NCI-H524 (cell line): ENCODE measurements at places on chromosomes 12 and 14.

- DNase-seq: no peak
Measured at GRCh38 chr12:1527789-1528188, 66.6 kb downstream of the FBXL14 start.

GRCh38 chr14:20421267-20421666 is 8.0 kb upstream of the TEP1 start:
- no peak for DNase-seq

- DNase-seq: peak; percentile 43
Measured at GRCh38 chr12:22529281-22530060, 14.9 kb downstream of the C2CD5 start.

DNA sequence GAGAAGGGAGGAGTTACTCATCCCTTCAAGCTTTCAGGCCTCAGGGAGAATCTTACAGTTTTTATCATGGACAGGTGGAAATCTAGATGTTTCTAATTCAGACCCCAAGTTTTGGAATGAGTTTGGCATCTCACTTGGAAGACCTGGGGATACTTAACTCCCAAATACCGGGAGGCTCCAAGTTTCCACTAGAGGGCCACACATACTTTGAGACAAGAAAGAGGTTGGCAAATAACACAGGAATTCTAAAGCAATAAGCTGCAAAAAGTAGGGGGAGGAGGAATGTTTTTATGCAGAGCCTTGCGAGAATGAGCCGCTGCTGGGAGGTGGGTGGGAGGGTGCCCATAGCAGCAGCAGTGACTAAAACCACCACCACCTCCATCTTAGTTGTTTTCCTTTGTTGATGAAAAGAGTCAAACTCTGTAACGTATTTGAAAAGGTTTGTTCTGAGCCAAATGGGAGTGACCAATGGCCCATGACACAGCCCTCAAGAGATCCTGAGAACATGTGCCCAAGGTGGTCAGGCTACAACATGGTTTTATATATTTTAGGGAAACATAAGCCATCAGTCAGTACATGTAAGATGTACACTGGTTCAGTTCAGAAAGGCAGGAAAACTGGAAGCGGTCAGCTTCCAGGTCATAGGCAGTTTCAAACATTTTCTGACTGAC is 34.2 kb upstream of the RNASE1 start:
- no peak for DNase-seq

GRCh38 chr14:58091883-58092630 is 60.0 kb downstream of the ARMH4 start:
- DNase-seq: no peak

- DNase-seq: peak; percentile 22
Measured at GRCh38 chr12:122846622-122847515, 11.6 kb downstream of the HIP1R start.

GRCh38 chr12:23049180-23049579 is 424.2 kb downstream of the ETNK1 start:
- no peak for DNase-seq

DNA sequence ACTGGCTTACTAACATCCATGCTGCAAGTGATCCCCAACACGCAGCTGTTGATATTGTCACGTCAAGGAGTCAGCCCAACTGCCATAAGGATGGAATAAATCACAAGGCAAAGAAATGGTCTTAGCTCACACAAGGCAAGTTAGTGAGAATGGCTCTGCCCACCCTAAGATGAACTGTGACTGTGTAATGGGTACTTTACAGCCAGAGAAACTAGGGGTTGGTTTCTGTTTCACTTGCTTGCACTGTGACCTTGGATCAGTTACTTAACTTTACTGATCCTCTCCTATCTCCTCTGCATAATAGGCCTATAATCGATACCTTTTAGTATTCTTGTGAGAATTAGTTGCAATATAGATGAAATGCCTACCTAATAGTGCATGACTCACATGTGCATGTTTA is 52.2 kb upstream of the ANO2 start:
- no peak for DNase-seq

GRCh38 chr12:95220190-95220589 is 2.6 kb downstream of the VEZT start:
- no peak for DNase-seq

GRCh38 chr12:118526255-118527095 is 150.1 kb downstream of the SUDS3 start:
- no peak for DNase-seq

DNA sequence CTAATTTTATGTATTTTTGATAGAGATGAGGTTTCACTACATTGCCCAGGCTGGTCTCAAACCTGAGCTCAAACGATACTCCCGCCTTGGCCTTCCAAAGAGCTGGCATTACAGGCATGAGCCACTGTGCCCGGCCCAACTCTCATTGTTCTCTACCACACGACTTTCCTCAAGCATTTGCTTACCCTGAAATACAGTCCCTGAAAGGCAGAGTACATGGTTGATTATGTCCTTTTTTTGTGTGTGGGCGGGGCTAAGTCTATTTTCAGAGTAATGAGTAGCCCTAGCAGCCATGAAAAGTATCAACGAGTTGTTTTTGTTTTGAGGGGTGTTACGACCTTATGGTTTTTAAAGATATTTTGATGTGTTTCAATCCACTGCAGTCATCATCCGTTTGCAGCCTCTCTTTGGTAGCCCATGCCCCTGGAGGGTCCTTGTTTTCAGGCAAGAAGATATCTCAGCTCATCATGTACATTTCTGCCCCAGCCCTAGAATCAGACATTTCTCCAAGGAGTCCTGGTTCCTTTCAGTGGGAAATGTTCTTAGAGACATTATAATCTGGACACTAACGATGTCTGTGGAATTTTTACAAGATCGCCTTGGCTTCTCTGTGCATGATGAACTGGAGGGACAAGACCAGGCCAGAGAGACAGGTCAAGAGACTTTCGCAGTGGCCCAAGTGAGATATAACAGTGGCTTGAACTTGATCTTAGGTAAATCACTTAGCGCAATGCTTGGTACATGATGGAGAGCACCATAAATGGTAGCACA is 8.7 kb downstream of the ACACB start:
- DNase-seq: no peak

- DNase-seq: no peak
Measured at GRCh38 chr12:92540782-92541423, 161.9 kb upstream of the PLEKHG7 start.

- no peak for DNase-seq
Measured at GRCh38 chr14:104133496-104133895, 4.9 kb upstream of the KIF26A start.

- DNase-seq: no peak
Measured at GRCh38 chr14:94676495-94677185, 64.4 kb downstream of the SERPINA3 start.

DNA sequence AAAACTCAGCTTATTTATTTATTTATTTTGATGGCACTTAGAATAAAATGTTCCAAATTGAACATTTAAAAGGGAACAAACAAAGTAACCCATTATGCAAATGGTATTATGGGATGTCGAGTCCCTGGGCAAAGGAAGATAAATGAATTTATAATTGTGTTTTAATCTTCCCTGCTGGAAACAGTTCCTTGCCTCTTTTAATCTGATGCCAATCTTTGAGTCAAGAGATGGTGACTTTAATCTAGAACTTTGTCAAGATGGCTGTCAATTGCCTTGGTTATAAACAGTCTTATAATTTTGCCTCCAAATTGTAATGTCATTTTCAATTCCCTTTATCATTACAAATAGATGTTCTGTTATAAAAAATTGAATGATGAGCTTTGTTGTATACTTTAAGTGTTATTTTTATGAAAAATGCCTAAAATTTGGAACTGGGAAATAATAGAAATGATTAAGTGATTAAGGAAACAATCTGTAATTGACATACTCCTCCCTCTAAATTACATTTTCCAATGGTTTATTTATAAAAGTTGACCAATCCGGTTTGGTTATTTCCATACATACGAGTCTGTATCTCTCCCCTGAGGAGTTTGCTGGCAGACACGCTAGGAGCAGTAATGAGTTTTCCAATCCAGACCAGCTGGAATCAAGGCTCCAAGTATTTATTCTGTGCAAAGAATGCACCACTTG is 134.9 kb upstream of the FRMD6 start:
- no peak for DNase-seq

DNA sequence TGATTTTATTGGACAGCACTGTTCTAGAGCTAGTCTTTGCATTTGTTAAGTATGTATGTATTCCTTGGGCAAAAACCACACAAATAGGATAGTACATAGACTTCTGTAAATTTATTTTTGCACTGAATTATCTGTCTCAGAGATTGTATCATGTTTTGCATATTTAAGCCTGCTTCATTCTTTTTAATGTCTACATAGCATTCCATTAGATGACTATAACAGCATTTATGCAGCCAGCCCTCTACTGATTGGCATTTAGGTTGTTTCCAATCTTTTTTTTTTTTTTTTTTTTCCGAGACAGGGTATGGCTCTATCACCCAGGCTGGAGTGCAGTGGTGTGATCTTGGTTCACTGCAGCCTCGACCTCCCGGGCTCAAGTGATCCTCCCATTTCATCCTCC is 34.5 kb downstream of the SYNDIG1L start:
- DNase-seq: no peak

DNA sequence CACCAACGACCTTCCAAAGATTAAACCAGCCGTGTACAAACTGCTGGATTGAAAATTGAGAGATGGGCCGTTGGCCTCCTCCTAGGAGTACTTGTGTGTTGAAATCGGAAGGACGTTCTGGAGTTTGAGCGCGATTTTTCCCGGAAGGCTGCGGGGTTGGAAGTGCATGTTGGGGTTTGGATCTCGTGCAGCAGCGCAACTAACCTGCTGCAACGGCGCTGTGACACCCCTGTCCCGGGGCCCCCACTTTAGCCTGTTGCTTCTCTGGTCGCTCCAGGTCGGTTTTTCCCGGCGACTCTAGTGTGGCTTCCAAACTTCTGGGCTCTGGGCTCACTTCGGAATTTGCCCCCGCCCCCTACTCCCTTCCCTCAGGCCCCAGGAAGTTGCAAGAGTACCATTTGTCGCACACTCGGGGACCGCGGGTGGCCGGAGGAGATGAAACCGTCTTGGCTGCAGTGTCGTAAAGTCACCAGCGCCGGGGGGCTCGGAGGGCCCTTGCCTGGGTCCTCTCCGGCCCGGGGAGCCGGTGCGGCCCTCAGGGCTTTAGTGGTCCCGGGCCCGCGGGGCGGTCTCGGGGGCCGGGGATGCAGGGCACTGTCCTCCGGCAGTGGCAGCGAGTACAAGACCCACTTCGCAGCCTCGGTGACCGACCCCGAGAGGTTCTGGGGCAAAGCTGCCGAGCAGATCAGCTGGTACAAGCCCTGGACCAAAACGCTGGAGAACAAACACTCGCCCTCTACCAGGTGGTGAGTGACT is at the start of gene ACSS3:
TSS of gene ACSS3 (plus strand) at position 394 of the 756 bp plus-strand sequence. CDS start at position 436, 42 bp downstream.
- peak; percentile 6 for DNase-seq

- DNase-seq: no peak
Measured at GRCh38 chr12:110165540-110166159, 41.5 kb downstream of the IFT81 start.

GRCh38 chr12:131555197-131555846 is 155.6 kb upstream of the SFSWAP start:
- no peak for DNase-seq

GRCh38 chr14:22305607-22306006 is 283.4 kb downstream of the DAD1 start:
- DNase-seq: no peak

DNA sequence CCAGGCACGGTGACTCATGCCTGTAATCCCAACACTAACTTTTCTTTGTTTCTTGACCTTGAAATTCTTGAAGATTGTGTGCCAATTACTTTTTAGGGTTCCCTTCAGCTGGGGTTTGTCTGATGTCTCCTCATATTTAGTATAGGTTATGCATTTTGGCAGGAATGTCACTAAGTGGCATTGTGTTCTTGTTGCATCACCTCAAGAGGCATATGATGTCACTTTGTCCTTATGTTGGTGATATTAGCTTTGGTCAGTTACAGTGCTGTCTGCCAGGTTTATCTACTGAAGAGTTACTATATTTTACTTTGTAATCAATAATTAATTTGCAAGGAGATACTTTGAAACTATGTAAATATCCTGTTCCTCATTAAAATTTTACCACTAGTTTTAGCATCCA is 61.0 kb upstream of the BTG1 start:
- no peak for DNase-seq

GRCh38 chr12:108099073-108099472 is 30.0 kb upstream of the WSCD2 start:
- DNase-seq: no peak

DNA sequence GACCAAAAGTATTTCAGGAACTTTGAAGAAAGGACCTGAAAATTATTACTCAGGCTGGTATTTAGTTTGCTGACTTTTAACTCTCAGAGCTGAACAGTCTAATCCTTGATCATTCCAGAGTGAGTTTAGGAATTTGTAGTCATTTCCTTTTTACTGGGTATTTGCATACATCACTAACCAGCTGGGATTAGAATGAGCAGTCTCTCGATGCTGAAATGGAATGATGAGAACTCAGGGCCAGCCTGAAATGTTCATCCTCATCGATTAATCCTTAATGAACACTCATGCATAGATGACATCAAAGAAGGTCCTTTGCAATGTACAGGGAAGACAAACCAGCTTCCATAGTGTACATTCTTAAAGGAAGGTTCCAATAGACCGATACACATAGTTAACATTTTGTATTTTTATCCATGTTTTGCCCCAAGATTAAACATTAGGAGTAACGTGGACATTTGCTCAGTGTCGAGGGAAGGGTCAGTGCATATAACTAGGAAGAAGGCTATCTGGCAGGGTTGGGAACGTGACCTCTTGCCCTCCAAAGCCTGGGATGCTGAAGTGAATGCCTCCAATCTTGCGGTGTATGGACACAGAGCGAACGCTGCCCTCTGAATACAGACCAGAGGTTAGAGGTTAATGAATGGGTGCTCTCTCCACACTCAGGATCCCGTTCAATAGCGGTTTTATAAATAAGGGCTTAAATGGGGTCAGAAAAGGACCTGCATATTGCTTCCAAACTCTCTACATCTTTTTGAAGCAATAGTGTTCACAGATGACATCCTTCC is 14.5 kb downstream of the FBXL14 start:
- no peak for DNase-seq

- DNase-seq: no peak
Measured at GRCh38 chr12:53197011-53197640, 9.9 kb downstream of the ITGB7 start.

- DNase-seq: no peak
Measured at GRCh38 chr14:101810897-101811621, 49.5 kb downstream of the PPP2R5C start.

GRCh38 chr12:8064131-8064530 is 2.0 kb downstream of the C3AR1 start:
- DNase-seq: no peak

DNA sequence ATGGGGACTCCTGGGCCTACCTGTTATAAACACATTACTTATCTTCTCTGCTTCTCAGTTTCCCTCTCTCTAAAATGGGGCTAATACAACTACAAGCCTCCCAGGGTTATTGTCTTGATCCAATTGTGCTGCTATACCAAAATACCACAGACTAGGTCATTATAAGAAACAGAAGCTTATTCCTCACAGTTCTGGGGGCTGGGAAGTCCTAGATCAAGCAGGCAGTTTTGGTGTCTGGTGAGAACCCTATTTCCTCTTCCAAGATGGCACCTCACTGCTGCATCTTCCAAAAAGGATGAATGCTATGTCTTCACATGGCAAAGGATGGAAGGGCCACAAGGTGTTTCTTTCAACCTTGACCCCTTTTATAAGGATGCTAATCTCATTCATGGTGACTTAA is 732.9 kb upstream of the TBX3 start:
- DNase-seq: no peak

- no peak for DNase-seq
Measured at GRCh38 chr14:51807356-51807755, 53.1 kb upstream of the GNG2 start.

- DNase-seq: no peak
Measured at GRCh38 chr14:53875324-53875897, 81.2 kb downstream of the BMP4 start.

GRCh38 chr12:73984552-73984951 is 553.1 kb upstream of the ATXN7L3B start:
- DNase-seq: no peak
